ENCODE measurements at places on chromosomes 4 and X. TPM values are rescaled to one million over a fixed set of nuclear protein-coding genes. Genes with fewer than 3 reads are reported as not detected.

DNA sequence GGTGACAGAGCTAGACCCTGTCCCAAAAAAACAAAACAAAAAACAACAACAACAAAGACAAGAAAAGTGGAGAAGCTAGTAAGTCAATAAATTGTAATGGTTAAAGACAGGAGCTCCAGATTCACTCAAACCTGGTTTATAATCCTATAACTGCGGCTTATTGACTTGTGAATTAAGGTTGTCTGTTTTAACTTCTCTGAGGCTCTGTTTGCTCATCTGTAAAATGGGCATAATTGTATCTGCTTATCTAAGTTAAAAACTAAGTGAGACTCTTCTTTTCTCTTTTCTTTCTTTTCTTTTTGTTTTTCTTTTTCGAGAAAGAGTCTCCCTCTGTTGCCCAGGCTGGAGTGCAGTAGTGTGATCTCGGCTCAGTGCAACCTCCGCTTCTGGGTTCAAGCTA lies 84.9 kb downstream of the SOWAHB start:
- no peak for DNase-seq

COX7B gene
- total RNA-seq, result 108 TPM

VCX gene
- total RNA-seq, result not detected

ITGB1BP2 gene
- total RNA-seq, result 2.4 TPM

GRCh38 chr4:138400543-138400942 lies 158.4 kb upstream of the SLC7A11 start:
- no peak for DNase-seq

MXRA5 gene
- 1.2 TPM for total RNA-seq

DNA sequence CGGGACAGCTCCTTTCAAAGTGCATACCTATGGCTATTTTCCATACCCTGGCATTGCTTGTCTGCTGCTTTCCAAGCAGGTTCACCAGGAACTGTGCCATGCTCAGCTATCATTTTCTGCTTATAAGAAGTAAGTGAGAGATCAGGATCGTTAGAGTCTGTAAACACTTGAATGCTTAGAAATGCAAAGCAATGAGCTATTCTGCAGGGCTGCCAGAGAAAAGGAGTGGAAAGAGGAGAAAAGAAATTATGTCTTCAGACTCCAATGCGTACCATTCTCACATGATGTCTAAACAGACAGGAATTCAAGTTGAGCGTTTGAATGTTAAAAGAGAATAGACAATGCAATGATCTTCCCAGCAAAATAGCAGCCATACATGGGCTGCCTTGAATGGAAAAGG lies 245.5 kb upstream of the SLC7A11 start:
- no peak for DNase-seq

- DNase-seq, result no peak
Measured at GRCh38 chrX:101693476-101693875, 33.8 kb upstream of the ARMCX2 start.

DNA sequence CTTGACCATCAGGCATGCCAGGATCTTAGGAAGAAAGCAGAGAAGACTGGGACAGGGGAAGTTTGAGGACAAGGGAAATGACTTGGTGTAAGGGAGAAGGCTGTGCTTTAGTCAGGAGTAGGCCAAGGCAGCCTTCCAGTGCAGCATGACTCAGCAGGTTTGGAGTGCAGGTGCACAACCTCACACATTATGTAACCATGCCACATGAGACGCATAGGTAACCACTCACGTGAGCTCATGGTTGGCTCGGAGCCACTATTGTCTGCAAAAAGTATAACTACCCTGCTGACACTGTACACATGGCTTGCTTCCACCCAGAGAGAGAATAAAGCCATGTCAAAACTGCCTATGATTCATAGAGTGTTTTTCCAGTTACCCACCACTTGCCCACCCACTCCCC lies 715.9 kb downstream of the SMARCA1 start:
- DNase-seq, result no peak

DNA sequence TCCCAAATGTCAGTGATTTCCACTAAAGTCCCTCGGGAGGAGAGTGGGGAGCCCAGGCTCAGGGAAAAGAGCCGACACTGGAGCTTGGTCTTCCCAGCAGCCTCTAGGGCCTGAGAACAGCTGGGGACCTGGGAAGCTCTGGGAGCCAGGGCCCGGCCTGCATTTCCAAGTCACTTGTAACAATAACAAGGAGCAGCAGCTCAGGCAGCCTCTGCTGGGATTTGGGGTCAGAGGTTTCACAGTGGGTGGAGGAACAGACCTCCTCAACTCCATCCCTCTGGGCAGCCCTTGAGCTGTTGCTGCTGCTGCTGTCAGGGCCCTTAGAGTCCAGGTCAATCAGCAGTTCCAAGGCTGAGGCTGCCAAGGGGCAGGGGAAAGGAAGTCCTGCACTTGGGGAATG lies 11.1 kb downstream of the STARD8 start:
- peak; percentile 30 for DNase-seq
